ENCODE measurements at places on chromosomes 16 and 17. TPM values are rescaled to one million over a fixed set of nuclear protein-coding genes. Genes with fewer than 3 reads are reported as not detected.
A peak's percentile ranks its signal among the peaks of the same experiment; 100 is the strongest.

The LDAF1 gene
- total RNA-seq, result 15.1 TPM

The OR1F1 gene
- total RNA-seq, result not detected

The HOXB6 gene
- 1.4 TPM for total RNA-seq

The PPY gene
- not detected for total RNA-seq

The AIPL1 gene
- total RNA-seq, result 0.34 TPM

The TOM1L2 gene
- total RNA-seq, result 82.6 TPM

The SDR42E1 gene
- 3.6 TPM for total RNA-seq

The TRPV3 gene
- total RNA-seq, result 1.3 TPM

The GAST gene
- total RNA-seq, result not detected

The B3GNT9 gene
- 6.1 TPM for total RNA-seq

The KCNJ2 gene
- 21.7 TPM for total RNA-seq

DNA sequence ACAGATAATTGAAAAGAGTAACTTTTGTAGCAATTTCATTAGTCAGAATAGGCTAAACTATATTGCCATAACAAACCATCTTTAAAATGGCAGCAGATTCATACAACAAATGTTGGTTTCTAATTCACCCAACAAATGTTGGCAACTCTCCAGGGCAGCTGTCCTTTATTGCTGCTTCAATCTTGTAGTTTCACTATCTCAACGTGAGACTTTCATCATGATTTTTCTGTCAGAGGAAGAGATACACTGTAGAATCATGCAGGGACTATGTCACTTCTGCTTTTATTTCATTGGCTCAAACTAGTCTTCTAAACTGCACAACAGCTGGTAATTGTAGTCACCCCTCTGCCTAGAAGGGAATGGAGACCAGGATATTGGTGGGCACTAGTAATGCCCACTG, 174.2 kb downstream of the TANC2 start:
- no peaks in the 10 kb centered on the region for H3K36me3 ChIP-seq
- no peaks in the 10 kb centered on the region for H3K27me3 ChIP-seq
- peak overlapping the region; percentile 3 for H3K27ac ChIP-seq
- no peak overlapping the region for H3K4me3 ChIP-seq

DNA sequence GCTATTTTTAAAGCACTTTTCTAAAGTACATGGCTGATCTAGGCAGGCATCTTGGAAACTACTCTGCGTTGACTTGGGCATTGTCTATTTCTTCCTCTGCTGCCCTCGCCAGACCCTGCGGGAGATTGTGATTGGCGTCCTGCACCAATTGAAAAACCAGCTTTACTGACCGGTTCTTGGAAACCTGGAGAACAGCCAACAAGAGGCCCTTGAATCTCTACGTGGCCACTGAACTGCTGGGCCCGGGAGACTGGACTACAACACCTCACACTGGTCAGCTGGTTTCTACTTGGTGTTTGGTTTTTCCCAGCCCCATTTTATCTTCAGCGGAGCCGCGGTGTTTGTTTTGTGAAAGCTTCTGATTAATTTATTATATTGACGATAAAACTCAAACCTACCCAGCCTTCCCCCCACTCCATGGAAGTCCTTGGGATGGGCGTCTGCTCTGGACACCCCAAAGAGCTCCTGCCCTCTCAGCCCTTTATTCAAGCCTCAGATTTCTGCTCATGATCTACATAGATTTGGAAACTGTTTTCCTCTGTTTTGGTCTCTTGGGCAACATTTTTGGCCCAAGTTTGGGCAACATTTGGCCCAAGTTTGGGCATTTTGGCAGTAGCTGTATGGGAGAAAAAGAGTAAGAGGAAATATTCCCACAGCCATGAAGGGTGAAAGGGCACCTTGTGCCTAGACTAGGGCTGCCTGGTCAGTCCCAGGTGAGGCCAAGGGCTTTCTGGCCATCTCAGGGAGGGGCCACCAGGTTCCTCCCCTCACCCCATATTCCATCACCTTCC, 4.7 kb downstream of the MLX start:
- H3K27me3 ChIP-seq, result no peaks in the 10 kb centered on the region
- peaks cover 27% of the 10 kb centered on the region for H3K4me1 ChIP-seq
- H3K27ac ChIP-seq, result no peak overlapping the region
- DNase-seq, result no peak

DNA sequence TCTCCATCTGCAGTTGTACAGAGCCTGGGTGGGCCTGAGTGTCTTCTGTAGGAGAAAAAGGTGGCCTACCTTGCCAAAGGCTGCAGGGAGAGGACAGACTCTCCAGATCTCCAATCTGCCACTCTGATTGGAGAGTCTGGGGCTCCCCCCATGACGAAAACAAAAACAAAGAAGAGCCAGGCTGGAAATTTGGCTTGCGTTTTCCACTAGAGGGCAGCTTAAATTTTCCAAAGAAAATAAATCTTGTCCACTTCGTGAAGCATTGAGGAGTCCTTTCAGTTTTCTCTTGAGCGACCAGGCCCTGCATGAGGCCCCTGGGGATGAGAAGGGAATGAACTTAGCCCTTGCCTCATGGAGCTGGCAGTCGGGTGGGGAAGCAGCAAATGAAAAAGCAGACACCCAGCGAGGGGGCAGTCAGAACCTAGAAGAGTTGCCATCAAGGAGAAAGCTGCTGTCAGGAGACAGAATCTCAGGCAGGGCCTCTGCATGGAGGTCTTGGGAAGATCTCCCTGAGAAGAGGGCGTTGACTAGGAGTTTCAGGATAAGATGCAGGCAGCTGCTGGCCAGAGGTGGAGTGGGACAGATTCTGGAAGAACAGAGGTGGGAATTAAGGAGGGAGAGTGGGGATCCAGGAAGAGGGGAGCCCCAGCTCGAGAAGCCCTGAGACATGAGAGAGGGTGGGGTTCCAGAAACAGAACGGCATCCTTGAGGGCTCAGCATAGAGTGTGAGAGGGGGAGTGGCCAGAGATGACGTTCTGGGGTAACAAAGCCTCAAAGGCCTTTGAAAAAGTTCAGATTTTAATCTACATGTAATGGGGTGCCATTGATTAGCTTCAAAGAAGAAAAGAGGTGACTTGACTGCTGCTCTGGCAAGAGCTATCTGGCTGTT, 8.4 kb upstream of the SHCBP1 start:
- peaks cover 9% of the 10 kb centered on the region for H3K4me1 ChIP-seq
- DNase-seq, result no peak
- no peak overlapping the region for H3K4me3 ChIP-seq
- no peaks in the 10 kb centered on the region for H3K27me3 ChIP-seq

DNA sequence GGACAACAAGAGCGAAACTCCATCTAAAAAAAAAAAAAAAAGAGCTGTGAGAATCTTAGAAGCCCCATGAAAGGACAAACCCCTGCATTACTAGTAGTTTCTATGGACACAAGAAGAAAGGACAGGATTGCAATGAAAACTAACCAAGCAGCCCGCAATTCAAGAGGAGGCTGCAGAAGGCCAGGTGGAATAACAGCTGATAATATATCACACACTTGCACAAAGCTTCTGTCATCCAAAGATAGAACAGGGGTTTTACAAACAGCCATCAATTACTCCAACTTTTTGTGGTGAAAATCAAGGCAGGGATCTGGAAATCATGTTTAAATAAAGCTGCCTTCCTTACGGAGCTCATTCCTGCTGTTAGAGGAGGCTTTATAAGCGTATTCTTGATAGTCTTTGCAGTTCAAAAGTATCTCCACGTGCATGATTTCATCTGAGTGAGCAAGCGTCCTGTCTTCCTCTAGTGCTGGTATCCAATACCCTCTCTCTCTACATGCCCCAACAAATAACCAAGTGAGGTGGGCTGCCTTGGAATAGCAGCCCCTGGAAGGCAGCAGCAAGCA, 23.1 kb upstream of the TMEM94 start:
- H3K27me3 ChIP-seq, result no peaks in the 10 kb centered on the region
- no peak overlapping the region for H3K27ac ChIP-seq
- peaks cover 8% of the 10 kb centered on the region for H3K4me1 ChIP-seq
- no peaks in the 10 kb centered on the region for H3K36me3 ChIP-seq

- no peak overlapping the region for H3K4me3 ChIP-seq
- H3K27me3 ChIP-seq, result no peaks in the 10 kb centered on the region
- no peaks in the 10 kb centered on the region for H3K36me3 ChIP-seq
- DNase-seq, result no peak
- no peaks in the 10 kb centered on the region for H3K4me1 ChIP-seq
Measured at GRCh38 chr16:78199325-78200022, 100.0 kb downstream of the WWOX start.

DNA sequence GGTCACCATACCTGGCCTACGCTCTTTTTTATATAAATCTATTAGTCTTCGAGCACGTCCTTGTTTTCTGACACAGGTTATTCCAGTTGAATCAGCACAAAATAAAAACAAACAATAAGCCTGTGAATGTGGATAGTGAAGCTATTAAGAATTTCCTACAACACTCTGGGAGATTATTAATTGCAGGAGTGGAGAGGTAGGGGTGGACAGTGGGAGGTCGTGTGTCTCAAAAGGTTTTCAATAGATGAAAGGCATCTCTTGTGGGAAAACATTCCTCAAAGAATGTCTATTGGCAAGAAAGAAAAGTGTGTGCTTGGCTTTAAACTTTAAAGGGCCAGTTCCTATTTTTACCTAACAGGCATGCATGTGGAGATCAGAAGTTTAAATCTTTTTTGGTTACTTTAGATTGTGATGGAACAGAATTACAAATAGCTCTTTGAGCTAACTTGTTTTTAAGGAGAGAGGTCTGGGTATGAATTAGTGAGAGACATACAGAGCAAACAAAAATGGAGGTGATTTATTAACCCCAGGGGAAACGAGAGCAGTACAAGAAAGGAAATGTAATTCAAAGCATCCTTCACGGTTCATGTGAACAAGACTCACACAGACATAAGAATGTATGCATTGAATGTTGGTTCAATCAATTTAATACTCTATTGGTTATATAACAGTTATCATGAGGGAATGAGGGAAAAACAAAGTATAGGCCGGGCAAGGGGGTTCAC, 9.0 kb downstream of the SMYD4 start:
- no peak overlapping the region for H3K27ac ChIP-seq
- DNase-seq, result no peak
- no peaks in the 10 kb centered on the region for H3K27me3 ChIP-seq

- no peak overlapping the region for H3K27ac ChIP-seq
- H3K4me3 ChIP-seq, result no peak overlapping the region
- H3K4me1 ChIP-seq, result peaks cover 41% of the 10 kb centered on the region
- H3K27me3 ChIP-seq, result no peaks in the 10 kb centered on the region
- H3K36me3 ChIP-seq, result no peaks in the 10 kb centered on the region
Measured at GRCh38 chr17:57502811-57503241, 242.3 kb downstream of the CCDC182 start.

DNA sequence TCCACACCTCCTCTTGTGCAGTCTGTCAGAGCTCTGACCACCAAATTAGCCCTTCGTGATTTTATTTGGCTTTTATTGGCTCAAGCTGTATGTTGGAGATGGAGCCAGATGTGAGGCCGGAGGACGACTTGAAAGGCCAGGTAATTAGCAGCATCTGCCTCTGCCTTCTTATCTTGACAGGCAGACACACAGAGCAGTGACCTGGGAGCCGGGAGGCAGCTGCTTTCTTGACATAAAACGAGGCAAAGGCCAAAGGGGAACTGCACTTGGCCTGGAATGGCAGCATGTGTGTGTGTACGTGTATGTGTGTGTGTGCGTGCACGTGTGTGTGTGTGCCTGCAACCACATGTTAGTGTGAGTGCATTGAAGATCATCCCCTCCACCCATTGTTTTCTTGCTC, 56.9 kb upstream of the BRD7 start:
- no peaks in the 10 kb centered on the region for H3K36me3 ChIP-seq
- peaks cover 7% of the 10 kb centered on the region for H3K27me3 ChIP-seq
- H3K4me1 ChIP-seq, result no peaks in the 10 kb centered on the region

- H3K36me3 ChIP-seq, result no peaks in the 10 kb centered on the region
- no peaks in the 10 kb centered on the region for H3K27me3 ChIP-seq
- no peak overlapping the region for H3K27ac ChIP-seq
- no peaks in the 10 kb centered on the region for H3K4me1 ChIP-seq
Measured at GRCh38 chr16:62738666-62739460, 702.6 kb upstream of the CDH8 start.

DNA sequence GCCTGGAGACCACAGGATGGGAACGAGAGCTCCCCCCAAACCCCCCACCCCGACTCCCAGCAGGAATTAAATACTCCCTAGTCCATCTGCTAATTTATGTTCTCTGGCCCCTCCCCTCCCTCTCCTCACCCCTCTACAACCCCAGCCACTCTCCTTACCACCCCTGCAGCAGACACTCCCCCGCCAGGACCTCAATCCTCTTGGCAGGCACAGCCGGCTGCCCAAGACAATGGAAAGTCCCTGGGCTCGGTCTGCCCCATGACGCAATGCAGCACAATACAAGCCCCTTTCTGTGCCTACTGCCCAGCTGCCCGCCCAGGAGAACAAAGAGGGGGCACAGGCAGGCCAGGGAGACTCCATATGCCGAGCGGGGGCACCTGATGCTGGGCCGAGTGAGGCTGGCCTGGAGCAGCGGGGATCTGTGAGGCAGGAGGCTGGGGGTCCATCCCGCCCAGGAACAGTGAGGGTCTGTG, 30.3 kb upstream of the CDC42EP4 start:
- peak overlapping the region; percentile 58 for H3K27ac ChIP-seq
- DNase-seq, result no peak
- no peaks in the 10 kb centered on the region for H3K36me3 ChIP-seq
- H3K4me1 ChIP-seq, result peaks cover 17% of the 10 kb centered on the region

GRCh38 chr16:71537643-71538042, 11.4 kb downstream of the CHST4 start:
- no peak for DNase-seq
- peaks cover 3% of the 10 kb centered on the region for H3K4me1 ChIP-seq
- no peaks in the 10 kb centered on the region for H3K36me3 ChIP-seq
- no peak overlapping the region for H3K4me3 ChIP-seq

DNA sequence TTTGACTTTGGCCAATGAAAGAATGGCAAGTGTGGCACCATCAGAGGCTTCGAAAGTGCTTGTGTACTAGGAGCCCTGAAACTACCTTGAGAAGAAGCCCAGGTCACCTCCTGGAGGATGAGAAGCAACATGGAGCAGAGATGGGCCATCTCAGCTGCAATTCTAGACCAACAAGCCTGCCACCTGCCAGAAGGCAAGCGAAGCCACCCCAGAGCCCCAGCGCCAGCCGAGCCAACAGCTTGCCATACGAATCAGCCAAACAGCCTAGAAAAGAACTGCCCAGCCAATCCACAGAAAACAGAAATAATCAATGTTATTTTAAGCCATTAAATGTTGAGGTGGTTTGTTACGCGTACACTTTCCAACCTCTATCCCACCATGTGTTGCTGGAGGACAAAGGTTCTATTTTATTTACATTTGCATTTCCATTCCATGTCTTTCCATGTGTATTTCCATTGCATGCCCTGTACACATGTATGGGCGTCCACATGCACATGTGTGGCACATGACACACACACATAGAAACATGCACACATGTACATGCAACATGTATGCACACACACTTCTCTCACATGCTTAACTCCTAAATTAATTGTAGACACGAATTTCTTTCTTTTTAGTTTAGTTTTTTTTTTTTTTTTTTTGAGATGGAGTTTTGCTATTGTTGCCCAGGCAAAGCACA, 144.3 kb upstream of the TNRC6C start:
- H3K27me3 ChIP-seq, result no peaks in the 10 kb centered on the region
- H3K4me1 ChIP-seq, result no peaks in the 10 kb centered on the region
- peak; percentile 22 for DNase-seq
- no peak overlapping the region for H3K4me3 ChIP-seq

GRCh38 chr17:14428648-14429029, 127.8 kb downstream of the HS3ST3B1 start:
- peak; percentile 81 for DNase-seq
- no peaks in the 10 kb centered on the region for H3K4me1 ChIP-seq
- H3K27ac ChIP-seq, result peak overlapping the region; percentile 27
- H3K27me3 ChIP-seq, result no peaks in the 10 kb centered on the region

GRCh38 chr16:10660950-10661635, 33.6 kb downstream of the TEKT5 start:
- H3K4me3 ChIP-seq, result no peak overlapping the region
- H3K27me3 ChIP-seq, result no peaks in the 10 kb centered on the region
- H3K27ac ChIP-seq, result no peak overlapping the region

GRCh38 chr16:54204756-54205155, 81.8 kb downstream of the IRX3 start:
- no peaks in the 10 kb centered on the region for H3K27me3 ChIP-seq
- no peaks in the 10 kb centered on the region for H3K4me1 ChIP-seq
- DNase-seq, result no peak
